ENCODE measurements at places on chromosomes 2 and 18.
A peak's percentile ranks its signal among the peaks of the same experiment; 100 is the strongest.

- no peak for DNase-seq
Observed at GRCh38 chr2:98458207-98458606, 13.5 kb downstream of the INPP4A start.

DNA sequence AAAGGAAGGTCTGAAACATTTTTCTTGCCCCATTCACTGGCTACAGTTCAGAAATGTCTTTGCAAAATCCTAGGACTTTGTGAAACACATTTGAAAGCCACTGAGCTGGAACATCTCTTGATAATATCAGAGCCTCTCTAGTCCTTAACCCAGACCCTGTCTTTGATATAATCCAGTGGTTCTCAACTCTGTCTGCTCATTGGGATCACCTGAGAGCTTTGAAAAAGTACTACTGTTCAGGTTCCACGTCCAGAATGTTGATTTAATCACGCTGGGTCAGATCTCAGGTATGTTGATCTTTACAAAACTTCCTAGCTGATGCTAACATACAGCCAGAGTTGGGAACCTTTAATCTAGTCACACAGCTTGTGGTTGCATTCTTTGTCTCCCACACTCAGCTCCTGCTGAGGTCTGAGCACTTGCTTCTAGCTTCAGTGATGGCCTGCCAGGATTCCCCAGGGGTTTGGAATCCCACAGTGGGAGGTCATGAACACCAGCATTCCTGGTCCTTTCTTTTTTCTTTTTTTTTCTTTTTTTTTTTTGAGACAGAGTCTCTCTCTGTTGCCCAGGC lies 262.7 kb downstream of the SETBP1 start:
- DNase-seq, result no peak

DNA sequence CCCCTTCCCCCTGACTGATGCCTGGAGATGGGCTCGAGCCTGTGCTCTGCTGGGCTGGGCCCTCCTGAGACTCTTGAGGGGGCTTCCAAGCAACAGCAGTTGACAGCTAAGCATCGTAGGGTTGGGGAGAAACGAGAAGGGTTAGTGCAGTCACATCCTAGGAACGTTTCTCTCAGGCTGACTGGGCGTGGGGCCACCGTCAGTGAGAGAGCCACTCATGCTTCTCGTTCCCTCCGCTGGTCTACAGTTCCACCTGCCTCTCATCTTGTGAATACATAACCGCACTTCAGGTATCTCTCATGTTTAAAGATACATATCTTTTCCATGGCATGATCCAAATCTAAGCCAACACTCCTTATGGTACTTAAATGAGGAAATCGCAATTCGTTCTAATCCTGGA lies 66.4 kb downstream of the TRAPPC12 start:
- no peak for DNase-seq

- no peak for DNase-seq
Observed at GRCh38 chr2:226531061-226531810, 268.4 kb downstream of the IRS1 start.

DNA sequence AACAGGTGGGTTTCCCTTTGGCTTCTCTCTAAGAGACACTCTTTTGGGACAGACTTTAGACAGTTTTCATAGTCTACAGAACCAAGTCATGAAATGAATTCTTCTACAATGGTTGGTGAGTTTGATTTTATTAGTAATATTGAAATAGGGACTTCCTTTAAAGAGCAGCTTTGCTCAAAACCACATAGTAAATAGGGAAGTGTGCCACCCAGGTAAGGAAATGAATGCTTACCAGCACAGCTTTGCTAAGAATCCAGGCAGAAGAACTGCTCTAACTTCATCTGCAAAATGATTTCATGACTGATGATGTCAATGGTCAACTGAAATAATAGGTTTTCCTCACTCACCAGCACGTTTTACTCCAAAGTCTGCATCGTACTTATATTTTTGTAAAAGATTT lies 89.2 kb downstream of the NYAP2 start:
- no peak for DNase-seq

- DNase-seq, result no peak
Observed at GRCh38 chr18:65415098-65415497, 335.7 kb upstream of the CDH7 start.

GRCh38 chr2:156896294-156896693 lies 361.2 kb upstream of the GALNT5 start:
- no peak for DNase-seq

- DNase-seq, result no peak
Observed at GRCh38 chr2:70793450-70793849, 3.0 kb upstream of the FIGLA start.

- DNase-seq, result no peak
Observed at GRCh38 chr18:76437910-76438309, 57.1 kb downstream of the ZNF516 start.

GRCh38 chr18:36680042-36680441 lies 148.8 kb downstream of the TPGS2 start:
- no peak for DNase-seq

- DNase-seq, result no peak
Observed at GRCh38 chr2:64157792-64158191, 13.6 kb upstream of the PELI1 start.

- DNase-seq, result no peak
Observed at GRCh38 chr2:197633109-197633657, 42.2 kb downstream of the RFTN2 start.

DNA sequence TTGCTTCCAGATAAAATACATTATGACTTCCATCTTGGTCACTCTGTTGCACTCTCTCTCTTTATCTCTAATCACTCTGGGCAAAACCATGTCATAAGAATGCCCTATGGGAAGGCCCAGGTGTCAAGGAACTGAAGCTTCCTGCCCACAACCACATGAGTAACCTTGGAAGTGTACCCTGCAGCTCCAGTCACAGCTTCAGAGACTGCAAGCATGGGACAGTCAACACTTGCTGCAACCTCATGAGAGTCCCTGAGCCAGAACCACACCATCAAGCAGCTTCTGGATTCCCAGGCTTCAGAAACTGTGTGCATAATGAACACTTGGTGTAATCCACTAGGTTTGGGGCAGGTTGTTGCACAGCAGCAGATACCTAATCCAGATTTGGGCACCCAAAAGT lies 121.1 kb upstream of the BCL2L11 start:
- DNase-seq, result no peak

DNA sequence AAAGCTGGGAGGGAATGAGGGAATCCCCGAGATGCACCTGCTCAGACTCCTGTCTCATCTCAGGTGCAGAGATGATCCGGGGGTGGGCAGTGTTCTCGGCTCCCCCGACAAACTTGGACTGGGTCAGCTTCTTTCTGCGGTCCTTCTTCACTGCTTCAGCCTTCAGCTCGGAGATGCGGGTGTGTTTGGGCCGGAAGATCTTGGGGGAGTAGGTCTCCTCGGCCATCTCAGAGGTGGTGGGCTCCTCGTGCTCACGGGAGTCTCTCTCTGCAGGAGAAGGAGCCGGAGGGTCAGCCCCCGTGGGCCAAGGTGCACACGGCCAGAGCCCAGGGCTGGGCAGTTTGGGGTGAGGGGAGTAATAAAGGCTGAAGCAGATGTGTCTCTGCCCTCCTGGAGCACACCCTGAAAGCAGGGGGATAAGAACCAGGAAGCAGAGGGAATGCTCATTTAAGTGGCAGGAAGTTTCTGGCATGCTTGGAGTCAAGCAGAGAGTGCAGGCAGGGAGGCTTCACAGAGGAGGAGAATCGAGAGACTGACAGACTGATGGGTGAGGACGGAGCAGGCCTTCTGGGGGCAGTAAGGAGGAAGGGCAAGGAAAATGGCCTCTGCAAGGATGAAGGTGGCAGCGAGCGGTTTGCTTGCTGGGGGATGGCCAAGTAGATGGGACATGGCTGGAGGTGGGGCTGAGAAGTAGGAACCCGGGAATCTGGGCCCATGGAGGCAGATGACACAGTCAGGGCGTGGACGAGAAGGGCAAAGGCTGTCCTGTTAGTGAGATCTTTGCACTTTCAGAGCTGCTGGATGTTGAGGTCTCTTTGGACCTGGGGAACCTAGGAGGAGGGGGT lies 16.3 kb downstream of the IGFBP5 start:
- DNase-seq, result no peak

DNA sequence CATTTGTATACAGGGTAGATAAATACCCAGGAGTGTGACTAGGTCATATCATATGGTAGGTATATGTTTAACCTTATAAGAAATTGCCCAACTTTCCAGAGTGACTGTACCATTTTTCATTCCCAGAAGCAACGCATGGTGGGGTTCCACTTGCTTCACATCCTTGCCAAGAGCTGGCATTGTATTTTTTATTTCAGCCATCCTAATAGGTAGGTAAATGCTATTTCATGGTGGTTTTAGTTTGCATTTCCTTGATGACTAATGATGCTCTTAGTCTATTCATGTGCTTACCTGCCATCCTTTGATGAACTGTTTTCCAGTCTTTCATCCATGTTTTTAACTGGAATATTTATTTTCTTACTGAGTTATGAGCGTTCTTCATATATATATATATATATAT lies 51.9 kb downstream of the MAP4K3 start:
- no peak for DNase-seq

DNA sequence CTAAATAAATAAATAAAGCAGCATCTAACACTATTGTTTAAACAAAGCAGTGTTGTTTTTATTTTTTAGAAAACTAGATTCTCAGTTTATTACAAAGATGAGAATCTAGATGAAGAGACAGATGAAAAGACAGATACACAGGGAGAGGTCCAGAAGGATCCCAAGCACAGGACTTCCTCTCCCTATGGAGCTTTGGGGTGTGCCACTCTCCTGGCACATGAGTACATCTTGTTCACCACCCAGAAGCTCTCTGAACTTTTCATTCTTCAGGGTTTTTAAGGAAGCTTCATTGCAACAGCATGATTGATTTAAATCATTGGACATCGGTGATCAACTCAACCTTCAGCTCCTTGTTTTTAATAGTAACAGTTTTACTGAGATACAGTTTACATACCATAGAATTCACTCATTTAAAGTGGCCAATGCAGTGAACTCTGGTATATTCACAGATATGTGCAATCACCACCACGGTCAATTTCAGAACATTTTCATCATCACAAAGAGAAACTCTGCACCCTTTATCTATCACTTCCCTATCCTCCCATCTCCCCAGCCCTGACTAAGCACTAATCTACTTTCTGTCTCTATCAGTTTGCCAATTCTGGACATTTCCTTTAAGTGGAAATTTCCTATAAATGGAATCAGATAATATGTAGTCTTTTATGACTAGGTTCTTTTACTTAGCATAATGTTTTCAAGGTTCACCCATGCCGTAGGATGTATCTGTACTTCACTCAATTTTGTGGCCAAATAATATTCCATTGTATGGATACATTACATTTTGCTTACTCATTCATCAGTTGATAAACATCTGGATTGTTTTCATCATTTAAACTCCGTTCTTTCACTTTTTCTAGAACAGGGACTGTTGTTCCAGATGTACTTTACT lies 62.3 kb upstream of the ZFP36L2 start:
- DNase-seq, result no peak

- DNase-seq, result no peak
Observed at GRCh38 chr2:175575346-175576258, 394.1 kb upstream of the ATP5MC3 start.

- no peak for DNase-seq
Observed at GRCh38 chr2:100246163-100247145, 75.8 kb downstream of the LONRF2 start.

DNA sequence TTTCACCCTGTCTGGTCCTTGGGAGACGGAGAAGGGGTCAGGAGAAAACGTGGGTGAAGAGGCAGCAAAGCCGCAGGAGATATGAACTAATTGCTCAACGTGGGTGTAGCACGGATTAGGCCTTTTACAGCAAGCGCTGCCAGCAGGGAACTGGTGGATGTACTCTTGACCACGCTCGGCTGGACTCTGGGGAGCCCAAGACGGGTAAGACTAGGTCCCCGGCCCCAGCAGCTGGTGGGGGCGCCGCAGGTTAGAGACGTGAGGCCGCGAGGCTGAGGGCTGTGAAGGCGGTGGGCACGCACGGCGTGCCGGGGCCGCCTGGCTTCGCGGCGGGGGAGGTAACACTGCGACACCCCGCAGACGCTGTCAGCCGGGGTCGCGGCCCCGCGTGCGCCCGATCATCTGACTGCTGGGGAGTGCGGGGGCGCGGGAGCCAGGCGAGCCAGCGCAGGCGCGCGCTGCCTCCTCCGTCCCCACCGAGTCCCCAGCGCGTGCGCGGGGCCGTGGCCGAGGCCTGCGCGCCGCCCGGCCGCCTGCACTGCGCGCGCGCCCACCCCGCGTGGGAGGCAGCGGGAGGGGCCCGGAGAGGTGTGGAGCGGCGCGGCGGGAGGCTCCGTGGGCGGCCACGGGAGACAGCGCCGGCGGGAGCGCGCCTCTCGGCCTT lies at the start of gene CLIP4:
TSS of gene CLIP4 (plus strand) at position 470 of the 664 bp plus-strand sequence. CDS start 5,974 bp downstream, outside the sequence.
- peak; percentile 49 for DNase-seq

GRCh38 chr2:237480988-237481525 lies 6.0 kb upstream of the MLPH start:
- DNase-seq, result no peak

- no peak for DNase-seq
Observed at GRCh38 chr2:144998435-144998834, 478.5 kb upstream of the ZEB2 start.

DNA sequence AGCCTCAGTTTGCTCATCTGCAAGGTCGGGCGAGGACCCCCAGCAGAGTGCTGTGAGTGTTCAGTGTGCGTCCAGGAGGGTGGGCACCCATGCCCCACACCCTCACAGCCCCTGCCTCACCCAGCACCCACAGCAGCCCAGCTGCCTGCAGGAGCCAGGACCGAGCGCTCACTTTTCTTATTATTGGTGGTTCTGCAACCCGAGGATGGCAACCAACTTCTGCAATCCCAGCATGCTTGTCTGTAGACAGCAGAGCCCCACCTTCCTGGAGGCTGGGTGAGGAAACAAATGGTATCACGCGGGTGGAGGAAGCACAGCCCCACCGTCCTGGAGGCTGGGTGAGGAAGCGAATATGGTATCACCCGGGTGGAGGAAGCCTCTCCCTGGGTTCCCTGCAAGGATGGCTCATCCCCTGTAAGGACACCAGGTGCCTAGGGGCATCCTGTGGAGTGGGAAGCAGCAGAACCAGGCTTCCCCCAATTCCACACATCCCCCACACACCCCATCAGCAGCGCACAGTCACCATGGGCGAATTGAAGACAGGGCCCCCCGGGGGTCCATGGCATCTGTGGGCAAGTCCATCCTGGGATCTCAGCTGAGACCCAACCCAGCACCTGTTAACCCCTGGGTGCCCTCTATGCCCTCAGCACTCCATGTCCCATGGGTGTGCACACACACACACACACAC lies 220.5 kb upstream of the RAB6C start:
- DNase-seq, result no peak

DNA sequence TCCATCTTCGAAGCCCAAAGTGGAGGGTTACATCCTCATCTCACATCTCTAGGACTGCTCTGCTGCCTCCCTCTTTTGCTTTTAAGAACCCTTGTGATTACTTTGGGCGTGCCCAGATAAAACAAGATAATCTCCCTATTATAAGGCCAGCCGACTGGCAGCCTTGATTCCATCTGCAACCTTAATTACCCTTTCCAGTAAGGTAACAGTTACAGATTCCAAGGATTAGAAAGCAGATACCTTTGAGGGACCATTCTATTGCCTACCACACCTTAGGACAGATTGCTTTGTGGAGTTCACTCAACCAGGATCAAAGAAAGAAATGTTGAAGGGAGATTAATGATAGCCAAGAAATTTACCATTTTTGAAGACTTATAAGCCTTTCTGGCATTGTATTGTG lies 250.8 kb upstream of the ACVR2A start:
- DNase-seq, result no peak

GRCh38 chr18:63097178-63097577 lies 222.4 kb downstream of the BCL2 start:
- no peak for DNase-seq

- DNase-seq, result no peak
Observed at GRCh38 chr2:70807102-70807827, 13.1 kb downstream of the CLEC4F start.

Measured in stimulated activated CD4-positive, alpha-beta T cell treated with anti-CD3 and anti-CD28 coated beads, Interleukin-15, amount 100 ng/mL, for 48 hours (primary cell).